Activated CD4-positive, alpha-beta T cell treated with anti-CD3 and anti-CD28 coated beads for 48 hours (primary cell): ENCODE measurements at places on chromosomes 1 and 21.
A peak's percentile ranks its signal among the peaks of the same experiment; 100 is the strongest.

- no peak for DNase-seq
Observed at GRCh38 chr1:82220754-82221153, 420.0 kb downstream of the ADGRL2 start.

DNA sequence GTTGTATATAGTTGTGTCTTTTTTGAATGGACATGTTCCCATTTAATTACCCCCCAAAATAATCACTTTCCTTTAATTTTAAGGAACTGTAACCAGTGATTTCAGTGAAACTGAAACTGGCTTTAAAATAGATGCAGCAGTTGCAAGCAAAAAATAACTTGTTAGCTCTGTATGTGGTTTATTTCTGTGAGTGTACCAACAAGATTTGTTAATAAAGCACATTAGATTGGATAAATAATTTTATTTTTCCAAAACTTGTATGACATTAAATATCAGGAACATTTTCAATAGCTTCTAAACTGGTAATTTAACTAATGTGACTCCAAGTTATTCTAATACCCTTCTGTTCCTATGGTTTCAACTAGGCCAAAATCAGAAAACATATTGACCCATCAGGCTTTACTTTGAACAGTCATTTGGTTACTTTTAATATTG is 184.3 kb upstream of the CACYBP start:
- DNase-seq, result no peak

DNA sequence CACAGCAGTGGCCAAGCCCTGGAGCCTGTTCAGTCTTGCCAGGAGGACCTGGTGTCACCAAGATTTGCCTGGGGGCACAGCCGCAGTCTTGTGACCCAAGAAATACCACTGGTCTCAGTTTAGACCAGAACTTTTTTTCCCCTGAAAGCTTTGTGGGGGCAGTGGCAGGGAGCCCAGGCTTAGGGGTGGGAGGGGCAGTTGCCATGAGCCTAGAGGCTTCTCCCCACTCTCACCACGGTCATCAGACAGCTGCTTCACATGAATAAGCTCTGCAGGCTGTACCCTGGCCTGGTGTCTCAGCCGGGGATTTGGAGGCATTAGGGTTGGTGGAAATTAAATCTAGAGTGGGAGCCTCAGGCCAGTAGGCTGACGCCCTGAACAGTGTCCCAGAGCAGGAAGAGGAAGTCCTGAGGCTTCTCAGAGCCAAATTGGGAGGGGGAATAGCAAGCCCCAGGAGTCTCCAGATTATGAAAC is 73.7 kb downstream of the SLC16A1 start:
- no peak for DNase-seq

GRCh38 chr1:59833022-59833421 is 18.3 kb downstream of the HOOK1 start:
- no peak for DNase-seq

GRCh38 chr1:6052543-6053205 is 7.0 kb downstream of the KCNAB2 start:
- DNase-seq, result peak; percentile 58

- no peak for DNase-seq
Observed at GRCh38 chr1:189616893-189617292, 860.8 kb downstream of the BRINP3 start.

GRCh38 chr21:38990424-38990794 is 184.7 kb downstream of the ETS2 start:
- DNase-seq, result no peak

DNA sequence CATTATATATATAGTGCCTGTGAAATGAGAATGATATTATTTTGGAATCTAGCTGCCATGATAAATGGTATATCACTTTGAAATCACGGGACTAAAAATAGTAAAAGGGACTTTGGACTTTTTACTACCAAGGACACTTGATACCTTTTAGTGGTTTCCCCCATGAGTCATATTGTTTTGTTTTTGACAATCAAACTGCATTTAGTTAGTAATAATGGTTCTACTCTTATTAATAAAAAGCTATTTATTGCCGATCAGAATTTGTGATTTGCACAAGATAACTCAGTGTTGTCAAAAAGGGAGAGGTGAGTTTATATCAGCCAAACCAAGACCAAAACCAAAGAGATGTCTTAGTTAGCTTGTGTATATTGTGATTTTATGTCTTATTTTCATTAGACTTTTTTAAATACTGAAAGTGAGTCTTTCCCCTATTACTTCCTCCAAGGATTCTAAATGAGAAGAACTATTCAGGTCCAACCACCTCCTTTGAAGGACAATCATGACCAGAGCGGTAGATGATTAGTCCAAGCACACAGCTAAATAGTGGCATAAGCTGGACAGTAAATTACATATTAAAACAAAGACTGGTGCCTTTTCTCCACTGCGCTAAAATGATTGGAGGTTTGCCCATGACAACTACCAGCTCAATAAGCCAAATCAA is 281.7 kb upstream of the ESRRG start:
- DNase-seq, result no peak

GRCh38 chr1:88998716-88999115 is 6.3 kb upstream of the KYAT3 start:
- DNase-seq, result no peak

DNA sequence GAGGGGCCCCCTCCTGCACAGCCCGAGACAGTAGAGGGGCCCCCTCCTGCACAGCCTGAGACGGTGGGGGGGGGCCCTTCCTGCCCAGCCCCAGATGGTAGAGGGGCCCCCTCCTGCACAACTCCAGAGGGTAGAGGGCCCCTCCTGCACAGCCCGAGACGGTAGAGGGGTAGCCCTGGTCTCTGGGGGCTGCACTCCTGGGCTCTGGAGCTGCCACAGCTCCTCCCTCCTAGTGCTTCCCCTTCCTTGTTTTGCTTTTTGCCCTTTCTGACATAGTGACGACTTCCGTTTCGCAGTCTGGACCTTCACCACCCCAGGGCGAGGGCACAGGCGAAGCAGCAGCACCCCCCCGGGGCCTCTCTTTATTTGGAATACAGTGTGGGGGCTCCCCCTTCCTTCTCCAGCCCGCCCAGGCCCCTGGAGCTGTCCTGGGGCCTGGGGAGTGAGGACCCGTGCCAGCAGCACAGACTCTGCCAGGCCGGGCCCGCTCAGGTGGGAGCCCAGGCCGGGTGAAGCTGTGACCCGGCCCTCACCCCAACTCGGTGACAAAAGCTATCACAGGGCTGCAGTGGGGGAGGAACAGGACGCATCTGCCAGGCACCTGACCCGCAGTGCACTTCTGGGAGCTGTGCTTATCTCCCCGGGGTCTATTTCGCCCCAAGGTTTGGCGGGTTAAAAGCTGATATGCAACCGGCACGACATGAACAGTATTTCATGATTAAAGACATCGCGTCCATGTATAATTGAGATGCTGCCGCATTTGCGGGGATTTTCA is 1.1 kb upstream of the PRXL2B start:
- peak; percentile 73 for DNase-seq

DNA sequence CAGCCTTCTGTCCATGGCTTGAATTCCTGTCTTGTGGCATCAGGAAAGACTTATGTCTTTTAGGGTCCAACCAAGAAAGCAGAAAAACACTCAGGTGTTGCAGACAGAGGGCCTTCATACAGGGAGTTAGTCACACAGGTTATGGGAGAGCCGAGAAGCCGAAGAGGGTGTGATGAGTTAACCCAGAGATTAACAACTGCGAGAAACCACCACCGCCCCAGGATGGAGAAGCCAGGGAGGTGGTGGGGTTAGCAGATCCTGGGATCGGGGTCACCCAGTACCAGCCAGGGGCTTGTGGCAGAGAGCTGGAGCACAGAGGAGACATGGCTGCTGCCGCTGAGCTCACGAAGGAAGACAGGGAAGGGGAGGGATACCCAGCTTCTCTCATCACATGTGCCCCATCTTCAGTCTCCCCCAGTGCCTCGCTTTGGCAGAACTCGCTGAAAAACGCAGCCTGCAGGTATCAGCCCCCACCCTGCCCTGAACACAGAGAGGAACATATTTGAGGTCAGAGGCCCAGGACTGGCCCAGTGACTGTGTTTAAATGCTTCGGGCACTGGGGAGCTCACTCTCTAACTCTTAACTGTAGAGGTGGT is 58.7 kb downstream of the RUNX3 start:
- no peak for DNase-seq

- no peak for DNase-seq
Observed at GRCh38 chr1:15103906-15104305, 49.6 kb upstream of the TMEM51 start.

GRCh38 chr1:36964830-36965229 is 69.5 kb downstream of the GRIK3 start:
- no peak for DNase-seq

GRCh38 chr1:165840423-165840822 is 13.0 kb downstream of the UCK2 start:
- no peak for DNase-seq

DNA sequence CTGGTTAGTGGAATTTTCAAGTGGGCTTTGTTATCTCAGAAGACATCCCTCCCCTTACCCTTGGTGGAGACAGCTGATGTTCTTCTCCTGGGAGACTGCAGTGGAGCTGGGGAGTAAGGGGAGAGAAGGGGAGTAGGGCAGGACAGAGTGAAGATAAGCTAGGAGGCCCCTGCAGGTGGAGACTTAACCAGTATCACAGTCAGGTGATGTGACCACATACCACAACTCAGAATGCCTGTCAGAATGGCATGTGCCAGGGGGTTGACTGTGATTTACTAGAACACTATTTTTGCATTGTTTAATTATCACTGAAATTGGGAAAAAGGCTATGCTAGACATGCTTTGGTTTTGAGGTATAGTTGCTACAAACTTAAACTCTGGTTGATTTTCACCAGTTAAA is 124.6 kb downstream of the NRDC start:
- no peak for DNase-seq

DNA sequence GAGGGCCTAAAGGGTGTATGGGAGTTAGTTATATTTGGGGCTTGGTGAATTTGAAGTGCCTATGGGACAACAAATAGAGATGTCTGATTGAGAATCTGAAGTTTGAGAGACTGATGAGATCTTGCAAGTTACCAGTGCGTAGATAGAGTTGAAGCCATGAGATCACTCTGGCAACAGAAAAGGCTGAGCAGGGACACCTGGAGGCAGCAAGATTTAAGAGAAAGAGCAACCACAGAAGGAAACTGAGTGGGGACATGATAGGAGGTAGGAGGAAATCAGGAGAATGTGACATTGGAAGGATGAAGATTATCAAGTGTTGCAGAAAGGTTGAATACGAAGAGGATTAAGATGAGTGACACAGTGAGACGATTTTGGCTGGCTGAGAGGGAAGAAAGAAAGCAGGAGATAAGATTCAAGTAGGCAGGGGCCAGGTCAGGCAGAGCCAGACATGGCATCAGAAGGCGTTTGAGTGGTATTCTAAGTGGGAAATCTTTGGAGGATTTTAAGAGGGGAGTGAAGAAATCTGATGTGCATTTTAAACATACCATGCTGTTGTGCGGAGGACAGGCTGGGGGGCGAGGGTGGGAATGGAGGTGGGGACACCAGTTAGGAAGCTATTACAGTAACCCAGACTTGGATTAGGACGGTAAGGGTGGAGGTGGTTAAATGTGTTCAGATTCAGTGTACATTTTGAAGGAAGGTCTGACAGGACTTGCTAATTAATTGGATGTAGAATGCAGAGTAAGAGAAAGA is 3.0 kb upstream of the MPL start:
- DNase-seq, result no peak

DNA sequence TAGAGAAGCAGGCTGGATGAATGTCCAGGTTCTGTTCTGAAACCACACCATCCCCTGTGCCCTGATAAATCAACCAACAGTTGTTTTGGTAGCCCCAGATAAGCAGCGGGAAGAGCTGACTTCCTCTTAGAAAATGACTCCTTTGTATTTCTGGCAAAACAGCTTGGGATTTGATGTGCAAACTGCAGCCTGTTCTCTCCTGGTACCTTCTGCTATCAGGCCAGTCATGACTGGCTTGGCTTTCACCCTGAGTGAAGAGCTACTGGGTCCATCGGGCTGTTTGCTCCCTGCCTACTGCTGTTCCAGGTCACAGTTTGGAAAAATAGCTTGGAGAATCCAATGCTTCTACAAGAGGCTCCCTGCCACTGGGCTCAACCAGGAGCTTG is 116.8 kb downstream of the DTL start:
- no peak for DNase-seq

GRCh38 chr1:205162301-205162700 is 40.5 kb upstream of the RBBP5 start:
- no peak for DNase-seq

DNA sequence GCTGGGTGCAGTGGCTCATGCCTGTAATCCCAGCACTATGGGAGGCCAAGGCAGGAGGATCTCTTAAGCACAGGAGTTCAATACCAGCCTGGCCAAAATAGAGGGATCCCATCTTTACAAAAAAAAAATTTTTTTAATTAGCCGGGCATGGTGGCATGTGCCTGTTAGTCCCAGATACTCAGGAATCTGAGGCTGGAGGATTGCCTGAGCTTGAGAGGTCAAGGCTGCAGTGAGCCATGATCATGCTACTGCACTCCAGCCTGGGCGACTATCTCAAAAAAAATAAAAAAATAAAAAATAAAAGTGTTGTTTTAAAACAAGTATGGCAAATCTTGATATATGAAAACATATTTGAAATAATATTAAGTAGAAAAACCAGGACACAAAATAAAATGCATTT is 44.4 kb upstream of the CACHD1 start:
- DNase-seq, result no peak
